ENCODE measurements at places on chromosomes 13 and 19.

- DNase-seq = peak; percentile 64
These were observed 2.3 kb upstream of the STRN4 start for GRCh38 chr19:46748325-46749109.

GRCh38 chr13:40928980-40929379 is 90.1 kb downstream of the ELF1 start:
- no peak for DNase-seq

- peak; percentile 7 for DNase-seq
These were observed 57.0 kb downstream of the NUFIP1 start for GRCh38 chr13:44932171-44932849.

DNA sequence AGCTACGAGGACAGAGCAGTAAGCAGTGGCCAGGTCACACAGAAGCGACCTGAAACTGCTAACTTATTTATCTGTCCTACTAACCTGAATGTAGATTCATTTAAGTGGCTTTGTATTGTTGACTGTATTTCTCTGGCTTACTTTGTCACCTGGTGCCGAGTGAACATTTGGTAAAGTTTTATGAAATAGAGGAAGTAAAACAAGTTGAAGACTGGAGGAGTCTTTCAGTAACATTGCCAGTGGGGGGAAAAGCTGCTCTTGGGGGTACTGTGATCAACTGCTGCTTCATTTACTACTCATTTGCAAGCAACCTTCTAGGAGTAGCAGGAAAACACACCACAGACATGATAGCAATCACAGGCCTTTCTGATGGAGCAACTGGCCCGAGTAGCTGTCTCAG is 615.0 kb downstream of the FGF9 start:
- no peak for DNase-seq

DNA sequence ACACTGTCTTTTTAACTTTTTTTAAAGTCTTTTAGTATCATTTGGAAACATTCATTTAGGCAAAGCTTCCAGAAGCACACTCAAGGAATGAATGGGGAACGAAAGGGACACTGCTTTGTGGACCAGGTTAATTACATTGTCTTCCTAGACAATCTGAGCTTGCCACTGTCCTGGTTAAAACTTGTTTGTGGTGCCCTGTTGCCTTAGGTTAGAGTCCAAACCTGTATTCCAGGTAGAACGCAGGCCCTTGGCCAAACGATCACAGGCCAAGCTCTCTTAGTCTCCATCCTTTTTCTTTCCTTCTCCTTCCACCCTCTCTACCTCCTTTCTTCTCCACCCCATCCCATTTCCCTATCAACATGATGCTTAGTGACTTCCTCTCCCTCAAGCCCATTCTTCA is 66.8 kb downstream of the ERCC5 start:
- no peak for DNase-seq

- DNase-seq = peak; percentile 17
These were observed 431 bp downstream of the FUT3 start for GRCh38 chr19:5850743-5851293.

GRCh38 chr19:38907670-38908069 is 4.3 kb downstream of the CCER2 start:
- DNase-seq = no peak

- DNase-seq = peak; percentile 97
These were observed 4.3 kb downstream of the MYO9B start for GRCh38 chr19:17079710-17080439.

GRCh38 chr19:18846862-18847548 is 15.2 kb downstream of the UPF1 start:
- DNase-seq = peak; percentile 50

DNA sequence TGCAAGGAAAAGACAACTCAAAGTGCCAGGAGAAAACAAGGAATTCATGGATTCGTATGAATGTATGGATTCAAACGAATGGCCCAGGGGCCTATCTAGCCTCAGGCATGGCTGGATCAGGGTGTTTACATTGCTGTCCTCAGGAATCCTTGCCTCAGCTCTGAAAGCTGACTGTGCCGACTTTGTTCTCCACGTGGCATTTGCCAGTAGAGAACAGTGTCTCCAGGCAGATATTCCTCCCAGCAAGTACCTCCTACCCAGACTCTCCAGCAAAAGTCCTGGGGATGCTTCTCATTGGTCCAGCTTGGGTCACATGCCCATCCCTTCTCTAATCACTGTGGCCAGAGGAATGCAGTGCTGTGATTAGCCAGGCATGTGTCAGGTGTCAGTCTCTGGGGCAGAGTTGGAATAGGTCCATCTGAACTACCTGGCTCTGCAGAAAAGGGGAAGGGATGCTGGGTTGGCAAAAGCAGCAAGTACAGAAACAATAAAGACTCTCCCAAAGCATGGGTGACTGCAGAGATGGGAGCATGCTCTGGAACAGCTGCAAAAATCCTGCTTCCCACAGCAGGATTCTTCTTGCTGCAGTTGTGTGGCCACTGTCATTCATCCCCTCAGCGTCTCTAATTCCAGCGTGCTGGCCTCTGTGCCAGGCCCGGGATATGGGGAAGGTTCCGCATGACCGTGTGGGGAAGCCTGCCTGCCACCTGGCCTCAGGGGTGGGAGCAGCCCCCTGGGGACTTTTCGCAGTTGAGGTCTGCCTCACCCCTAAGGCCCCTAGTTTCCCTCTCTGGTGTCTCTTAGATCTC is 30.0 kb downstream of the CCNE1 start:
- peak; percentile 42 for DNase-seq

- DNase-seq = no peak
These were observed 412.3 kb downstream of the RFC3 start for GRCh38 chr13:34230271-34230670.

DNA sequence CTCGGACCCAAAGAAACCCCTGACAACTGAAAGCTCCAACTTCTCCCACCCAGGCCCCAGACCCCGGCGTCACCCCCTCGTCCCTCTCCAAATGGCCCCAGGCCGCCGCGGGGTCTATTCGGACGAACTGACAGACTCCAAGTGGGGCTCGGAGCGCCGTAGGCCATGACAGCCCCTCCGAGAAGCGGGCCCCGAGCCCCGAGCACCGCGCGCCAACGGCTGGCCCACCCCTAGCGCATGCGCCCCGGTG is 360 bp downstream of the DDX39A start:
- no peak for DNase-seq

DNA sequence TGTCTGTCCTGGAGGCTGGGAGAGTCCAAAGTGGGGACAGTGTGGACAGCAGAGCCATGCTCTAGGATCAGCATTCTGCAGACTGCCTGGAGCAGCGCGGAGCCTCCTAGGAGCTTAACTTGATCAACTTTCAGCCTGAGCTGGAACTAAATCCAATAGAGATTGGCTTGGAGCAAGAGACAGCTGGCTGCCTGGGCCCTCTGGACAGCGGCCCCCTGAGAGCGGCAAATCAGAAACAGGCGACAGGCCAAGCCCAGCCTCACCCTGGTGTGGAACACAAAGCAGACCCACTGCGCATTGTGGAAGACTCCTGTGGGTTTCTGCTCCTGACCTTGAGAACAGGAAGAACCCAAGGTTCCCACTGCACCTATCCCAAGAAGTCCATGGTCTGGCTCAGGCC is 462.2 kb downstream of the TSHZ3 start:
- no peak for DNase-seq

- DNase-seq = no peak
These were observed 2.5 kb downstream of the FTL start for GRCh38 chr19:48967346-48968178.

- peak; percentile 94 for DNase-seq
These were observed 447.4 kb downstream of the COG6 start for GRCh38 chr13:40102854-40103253.

- no peak for DNase-seq
These were observed 30.5 kb upstream of the MBNL2 start for GRCh38 chr13:97191615-97192014.

GRCh38 chr19:38661996-38662395 is 14.5 kb downstream of the ACTN4 start:
- no peak for DNase-seq

DNA sequence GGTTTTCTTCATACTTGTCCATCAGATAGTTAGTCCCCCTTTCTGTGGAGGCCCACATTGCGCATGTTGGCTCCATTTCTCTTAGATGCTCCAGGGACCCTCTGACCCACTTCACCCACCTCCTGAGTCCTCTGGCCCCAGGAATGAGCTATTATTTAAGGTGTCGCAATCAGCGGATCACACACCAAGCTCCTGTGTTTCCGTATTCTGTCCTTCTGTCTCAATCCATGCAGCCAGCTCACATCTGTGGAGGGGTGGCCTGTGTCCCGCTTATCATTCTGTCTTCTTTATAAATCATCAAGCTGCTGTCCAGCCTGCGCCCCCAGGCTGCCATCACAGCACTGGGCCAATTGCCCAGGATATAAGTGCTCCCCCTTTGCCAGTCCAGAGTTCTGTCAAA is 4.7 kb downstream of the ZNF230 start:
- DNase-seq = no peak

DNA sequence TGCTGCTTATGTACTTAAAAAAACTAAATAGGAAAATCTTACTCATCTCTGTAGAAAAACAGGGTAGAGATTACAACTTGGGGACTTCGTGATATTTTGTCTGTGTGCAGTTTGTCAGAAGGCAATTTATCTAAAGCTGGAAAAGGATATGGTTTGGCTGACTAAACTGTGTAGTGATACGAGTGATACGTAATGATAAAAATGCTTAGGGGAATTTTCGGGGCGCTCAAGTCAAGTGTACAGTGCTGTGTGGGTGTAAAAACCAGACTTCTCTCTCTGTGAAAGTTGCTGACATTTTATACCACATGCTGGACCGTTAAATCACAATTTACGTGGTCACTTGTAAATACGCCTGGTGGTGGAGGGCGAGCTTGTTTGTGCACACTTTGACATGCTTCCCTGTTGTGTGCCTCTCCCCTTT is 221.7 kb downstream of the KCNRG start:
- no peak for DNase-seq

DNA sequence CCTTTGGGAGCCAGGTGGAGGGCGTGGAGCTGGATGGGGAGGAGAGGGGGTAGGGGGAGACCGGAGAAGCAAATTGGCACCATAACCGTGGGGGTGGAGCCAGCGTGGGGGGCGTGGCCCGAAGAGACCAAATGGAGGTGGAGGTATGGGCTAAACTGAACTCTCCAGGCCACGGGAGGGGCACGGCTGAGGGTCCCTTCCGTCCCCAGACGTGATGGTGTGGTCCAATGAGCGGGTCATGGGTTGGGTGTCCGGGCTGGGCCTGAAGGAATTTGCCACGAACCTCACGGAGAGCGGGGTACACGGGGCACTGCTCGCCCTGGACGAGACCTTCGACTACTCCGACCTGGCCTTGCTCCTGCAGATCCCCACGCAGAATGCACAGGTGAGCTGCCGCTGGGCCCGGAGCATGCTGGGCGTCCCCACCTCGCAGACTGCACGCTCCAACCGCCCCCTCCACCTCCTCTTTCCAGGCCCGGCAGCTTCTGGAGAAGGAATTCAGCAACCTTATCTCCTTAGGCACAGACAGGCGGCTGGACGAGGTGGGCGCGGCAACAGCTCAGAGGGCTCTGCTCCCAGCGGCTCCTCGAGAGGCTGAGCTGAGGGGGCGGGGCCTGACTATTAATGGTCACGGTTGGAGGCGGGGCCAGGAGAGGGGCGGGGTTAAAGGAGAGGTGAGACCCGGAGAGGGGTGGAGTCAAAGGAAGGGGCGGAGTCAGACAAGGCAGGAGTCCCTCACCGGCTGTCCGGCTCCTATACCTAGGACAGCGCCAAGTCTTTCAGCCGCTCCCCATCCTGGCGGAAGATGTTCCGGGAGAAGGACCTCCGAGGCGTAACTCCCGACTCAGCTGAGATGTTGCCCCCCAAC is 6.2 kb downstream of the HRC start:
- peak; percentile 97 for DNase-seq

- no peak for DNase-seq
These were observed 4.2 kb downstream of the DHX34 start for GRCh38 chr19:47353307-47353712.

DNA sequence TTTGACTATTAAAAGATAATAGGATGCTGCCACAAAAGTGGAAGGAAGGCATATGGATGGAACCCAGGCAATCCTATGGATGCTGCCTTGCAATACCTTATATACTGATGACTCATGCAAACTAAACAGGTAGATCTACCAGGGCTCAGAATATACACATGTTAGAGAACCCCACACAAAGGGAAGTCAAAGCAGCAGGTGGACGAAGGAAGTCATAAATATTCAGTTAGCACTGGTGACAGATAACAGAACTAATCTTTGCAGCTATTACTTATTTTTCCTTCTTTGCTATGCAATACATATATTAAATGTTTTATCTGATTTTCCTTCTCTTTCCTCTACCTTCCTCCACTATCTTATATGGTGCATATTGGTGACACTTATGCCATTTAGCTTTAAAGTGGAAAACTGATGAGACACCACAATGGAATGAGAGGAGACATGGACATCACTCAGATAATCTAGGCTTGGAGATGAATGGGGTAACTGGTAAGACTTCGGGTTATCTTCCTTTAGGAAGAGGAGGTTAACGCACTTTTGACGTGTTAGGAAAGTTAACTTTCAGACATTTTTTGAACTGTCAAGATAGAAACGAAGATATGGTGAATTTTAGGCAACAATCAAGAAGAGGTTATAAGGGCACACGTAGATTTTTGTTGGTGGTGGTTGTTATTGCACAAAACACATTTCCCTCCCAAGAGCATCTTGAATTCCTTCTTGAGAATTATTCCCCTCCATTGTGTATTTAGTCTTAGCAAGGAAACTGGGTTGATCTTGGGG is 39.8 kb upstream of the MBNL2 start:
- DNase-seq = no peak

DNA sequence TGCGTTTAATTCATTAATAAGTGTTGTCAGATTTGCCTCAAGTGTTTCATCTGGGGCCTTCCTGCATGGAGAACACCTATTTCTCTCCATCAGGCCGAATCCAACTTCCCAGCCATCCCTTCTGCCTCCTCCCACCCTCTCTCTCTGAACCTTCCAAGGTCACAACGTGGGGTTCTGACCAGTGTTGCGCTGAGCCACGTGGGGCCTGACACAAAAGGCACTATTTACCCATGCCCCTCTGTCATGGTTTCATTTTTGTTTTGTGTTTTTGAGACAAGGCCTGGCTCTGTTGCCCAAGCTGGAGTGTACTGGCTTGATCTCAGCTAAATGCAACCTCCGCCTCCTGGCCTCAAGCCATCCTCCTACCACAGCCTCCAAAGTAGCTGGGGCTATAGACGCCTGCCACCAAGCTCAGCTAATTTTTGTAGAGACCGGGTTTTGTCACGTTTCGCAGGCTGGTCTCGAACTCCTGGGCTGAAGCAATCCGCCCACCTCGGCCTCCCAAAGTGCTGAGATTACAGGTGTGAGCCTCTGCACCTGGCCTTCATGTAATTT is 8.6 kb upstream of the IRGC start:
- DNase-seq = no peak

DNA sequence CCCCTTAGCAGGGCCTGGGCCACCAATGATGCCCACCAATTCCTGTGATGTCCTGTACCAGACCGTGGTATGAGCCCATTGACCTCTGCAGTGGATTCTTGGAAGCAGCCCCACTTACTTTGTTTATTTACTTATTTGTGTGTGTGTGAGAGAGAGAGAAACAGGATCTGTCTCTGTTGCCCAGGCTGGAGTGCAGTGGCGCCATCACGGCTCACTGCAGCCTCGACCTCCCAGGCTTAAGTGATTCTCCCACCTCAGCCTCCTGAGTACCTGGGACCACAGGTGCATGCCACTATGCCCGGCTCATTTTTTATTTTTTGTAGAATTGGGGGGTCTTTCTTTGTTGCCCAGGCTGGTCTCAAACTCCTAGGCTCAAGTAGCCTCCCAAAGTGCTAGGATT is 13.0 kb downstream of the MYO9B start:
- DNase-seq = no peak

- no peak for DNase-seq
These were observed 2.9 kb upstream of the F7 start for GRCh38 chr13:113102727-113103126.

- peak; percentile 32 for DNase-seq
These were observed 7.3 kb upstream of the DGKH start for GRCh38 chr13:42041011-42041683.
